Ammon's horn (tissue), 1 donor: ENCODE measurements at places on chromosomes 12 and 14.

GRCh38 chr14:41668356-41668755 lies 61.7 kb downstream of the LRFN5 start:
- DNase-seq, result no peak

DNA sequence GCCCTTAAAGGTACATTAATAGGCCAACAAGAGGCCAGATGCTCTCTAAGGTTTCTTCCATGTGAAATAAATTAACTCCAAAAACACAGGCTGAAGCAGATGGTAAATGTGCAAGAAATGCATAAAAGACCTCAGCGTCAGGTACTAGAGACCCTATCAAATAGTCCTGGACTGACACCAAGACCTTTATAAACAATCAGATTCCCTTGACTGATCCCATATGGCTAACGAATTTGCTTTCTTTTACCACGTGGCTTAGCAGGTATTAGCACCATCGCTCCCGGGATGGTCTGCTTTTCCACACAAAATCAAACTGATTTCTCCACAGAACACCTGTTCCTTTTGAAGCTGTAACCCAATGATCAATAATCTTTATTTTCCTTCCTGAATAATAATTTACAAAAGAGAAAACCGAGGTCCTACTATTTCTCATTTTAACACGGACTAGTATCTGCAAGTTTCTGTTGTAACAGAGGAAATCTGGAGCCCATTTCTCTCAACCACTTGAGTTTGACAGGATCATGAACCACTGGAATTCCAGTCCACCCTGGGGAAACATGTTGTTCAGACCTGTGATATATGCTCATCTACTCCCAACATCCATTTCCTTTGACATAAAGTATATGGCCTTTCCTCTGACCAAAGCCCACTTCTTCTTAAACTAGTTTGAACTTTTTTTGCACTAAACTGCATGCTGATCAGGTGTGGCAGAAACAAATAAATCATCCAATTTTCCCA lies 48.2 kb upstream of the DAAM1 start:
- no peak for DNase-seq

DNA sequence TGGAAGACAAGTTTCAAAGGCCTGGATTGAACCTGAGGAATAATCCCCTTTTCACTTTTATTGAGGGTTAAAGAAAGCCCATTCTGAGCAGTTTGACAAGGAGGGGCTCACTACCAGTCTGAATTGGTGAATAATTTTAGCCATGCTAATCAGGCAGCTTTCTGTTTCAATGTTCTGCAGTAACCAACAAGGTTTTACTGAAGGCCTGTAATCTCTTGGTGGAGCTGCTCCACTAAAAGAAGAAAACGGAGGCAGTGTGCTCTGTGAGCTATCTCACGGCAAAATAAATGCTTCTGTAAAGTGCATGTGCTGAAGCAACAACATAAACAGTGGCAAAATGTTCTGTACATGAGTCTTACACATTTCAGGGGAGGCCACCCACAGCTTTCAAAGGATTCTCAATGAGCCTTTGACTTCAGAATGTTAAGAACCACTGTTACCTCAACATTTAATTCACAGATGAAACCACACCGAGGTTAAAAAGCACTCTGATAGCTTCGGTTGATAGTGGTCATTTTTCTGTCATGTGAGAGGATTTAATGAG lies 111.2 kb downstream of the LRIG3 start:
- no peak for DNase-seq

- DNase-seq, result peak; percentile 55
Measured at GRCh38 chr12:19130224-19131024, 891 bp downstream of the PLEKHA5 start.

DNA sequence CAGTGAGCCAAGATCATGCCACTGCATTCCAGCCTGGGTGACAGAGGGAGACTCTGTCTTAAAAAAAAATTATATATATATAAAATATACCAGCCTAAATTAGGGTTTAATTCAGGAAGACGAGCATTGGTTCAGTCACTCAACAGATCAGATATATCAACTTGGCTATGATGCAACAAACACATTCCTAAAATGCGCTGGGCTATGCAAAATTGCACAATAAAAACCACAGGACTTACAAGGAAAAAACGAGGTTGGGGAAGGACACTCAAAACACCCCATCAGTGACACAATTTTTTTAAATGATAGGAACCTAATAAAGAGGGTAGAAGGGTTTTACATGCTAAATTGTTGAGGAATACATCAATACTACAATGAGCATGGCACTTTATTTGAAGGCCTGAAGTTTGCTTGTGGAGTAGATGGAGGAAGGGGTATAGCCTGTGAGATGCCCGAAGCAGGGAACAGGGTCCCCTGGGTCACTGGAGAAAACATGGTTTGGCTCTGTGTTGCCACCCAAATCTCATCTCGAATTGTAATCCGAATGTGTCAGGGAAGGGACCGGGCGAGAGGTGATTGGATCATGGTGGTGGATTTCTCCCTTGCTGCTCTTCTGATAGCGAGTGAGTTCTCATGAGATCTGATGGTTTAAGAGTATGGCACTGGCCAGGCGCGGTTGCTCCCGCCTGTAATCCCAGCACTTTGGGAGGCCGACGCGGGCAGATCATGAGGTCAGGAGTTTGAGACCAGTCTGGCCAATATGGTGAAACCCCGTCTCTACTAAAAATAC lies 71.2 kb downstream of the TNFAIP2 start:
- DNase-seq, result no peak
